ENCODE measurements at places on chromosomes 5 and 9.

DNA sequence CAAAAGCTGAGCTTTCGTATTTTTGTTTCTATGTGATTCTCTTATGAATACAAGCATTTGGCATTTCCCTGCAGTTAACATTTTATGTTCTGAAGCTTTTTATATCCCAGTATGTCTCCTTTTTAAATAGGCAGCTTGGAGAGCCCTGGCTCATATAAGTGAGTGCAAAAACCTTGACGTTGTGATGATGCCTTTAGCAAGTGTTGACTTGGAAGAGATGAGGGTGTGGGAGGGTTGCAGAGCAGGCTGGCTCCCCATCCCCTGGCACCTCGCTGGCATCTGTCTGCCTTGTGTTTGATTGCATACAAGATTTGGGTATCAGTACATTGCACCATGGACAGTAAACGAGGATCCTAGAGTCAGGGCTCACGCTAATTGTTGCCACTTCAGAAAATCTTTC, 42.1 kb upstream of the DIRAS2 start:
- no peak overlapping the region for H3K27ac ChIP-seq
- no peaks in the 10 kb centered on the region for H3K27me3 ChIP-seq
- H3K36me3 ChIP-seq: no peaks in the 10 kb centered on the region

DNA sequence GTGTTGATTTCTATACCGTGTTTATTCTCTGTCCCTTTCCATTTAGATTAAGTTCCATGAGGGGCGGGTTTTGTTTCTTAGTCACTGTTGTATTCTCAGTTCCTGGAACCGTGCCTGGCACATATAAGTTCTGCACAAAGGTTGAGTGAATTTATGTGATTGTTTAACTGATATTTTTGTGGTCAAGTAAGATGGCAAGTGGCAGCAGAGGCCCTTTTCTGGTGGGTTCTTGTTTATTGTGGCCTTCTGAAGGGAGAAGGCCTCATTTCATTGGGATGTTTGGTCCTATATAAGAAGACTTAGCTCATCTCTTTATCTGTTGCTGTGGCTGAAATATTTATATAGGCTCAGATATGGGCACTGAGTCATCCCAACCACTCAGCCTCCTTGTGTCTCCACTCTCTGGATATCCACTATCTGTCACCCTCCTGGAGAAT, 262.5 kb downstream of the PSAT1 start:
- no peak overlapping the region for H3K4me3 ChIP-seq
- no peaks in the 10 kb centered on the region for H3K27me3 ChIP-seq
- no peaks in the 10 kb centered on the region for H3K36me3 ChIP-seq
- no peaks in the 10 kb centered on the region for H3K4me1 ChIP-seq
- DNase-seq: no peak

DNA sequence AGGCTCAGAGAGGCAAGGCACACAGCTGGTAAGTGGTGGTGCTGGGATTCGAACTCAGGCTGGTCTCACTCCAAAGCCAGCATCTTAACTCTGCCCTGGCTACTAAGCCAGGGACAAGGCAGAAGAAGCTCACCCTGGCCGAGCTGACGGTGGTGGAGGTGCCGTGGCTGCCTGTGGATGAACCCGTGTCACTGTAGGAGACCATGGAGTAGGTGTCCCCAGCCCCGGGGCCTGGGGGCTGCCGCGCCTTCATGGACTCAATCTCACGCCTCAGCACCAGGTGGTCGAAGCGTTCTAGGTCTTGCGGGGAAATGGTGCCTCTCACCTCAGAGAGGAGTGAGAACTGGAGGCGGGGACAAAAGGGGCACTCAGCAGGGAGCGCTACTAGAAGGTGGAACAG, 35.4 kb upstream of the AKNA start:
- no peaks in the 10 kb centered on the region for H3K27me3 ChIP-seq
- no peak overlapping the region for H3K27ac ChIP-seq
- peaks cover 11% of the 10 kb centered on the region for H3K4me1 ChIP-seq
- peaks cover 27% of the 10 kb centered on the region for H3K36me3 ChIP-seq

DNA sequence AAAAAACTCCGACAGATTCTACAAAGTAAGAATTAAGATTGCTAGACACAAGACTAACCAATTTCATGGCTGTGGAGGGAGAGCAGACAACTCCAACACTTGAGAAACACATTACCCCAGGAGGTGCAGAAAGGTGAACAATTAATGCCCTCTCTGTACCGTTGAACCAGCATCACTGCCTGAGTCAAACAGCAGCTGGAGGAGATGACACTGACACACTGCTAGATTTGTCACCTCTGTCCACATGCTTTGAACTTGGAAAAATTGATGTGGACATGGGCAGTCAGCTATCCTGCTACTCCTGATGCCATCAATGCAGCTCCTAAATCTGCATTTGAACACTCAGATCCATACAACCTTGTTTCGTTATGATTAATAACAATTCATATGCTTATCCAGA, 51.7 kb downstream of the GPBP1 start:
- H3K4me3 ChIP-seq: no peak overlapping the region
- DNase-seq: no peak
- H3K36me3 ChIP-seq: peaks cover 2% of the 10 kb centered on the region

- no peak overlapping the region for H3K27ac ChIP-seq
- peaks cover under 1% of the 10 kb centered on the region for H3K27me3 ChIP-seq
- H3K36me3 ChIP-seq: no peaks in the 10 kb centered on the region
- no peak overlapping the region for H3K4me3 ChIP-seq
- no peak for DNase-seq
Measured at GRCh38 chr9:69815313-69815712, 5.3 kb upstream of the CFAP95 start.

GRCh38 chr9:89543111-89543510, 45.2 kb upstream of the SEMA4D start:
- no peaks in the 10 kb centered on the region for H3K36me3 ChIP-seq
- no peaks in the 10 kb centered on the region for H3K27me3 ChIP-seq
- H3K27ac ChIP-seq: peak overlapping the region; percentile 61
- no peak overlapping the region for H3K4me3 ChIP-seq
- peaks cover 24% of the 10 kb centered on the region for H3K4me1 ChIP-seq
- DNase-seq: peak; percentile 25

GRCh38 chr5:96431376-96432187, 1.5 kb downstream of the PCSK1 start:
- H3K4me1 ChIP-seq: peaks cover 25% of the 10 kb centered on the region
- no peak overlapping the region for H3K27ac ChIP-seq
- H3K27me3 ChIP-seq: peaks cover 23% of the 10 kb centered on the region
- peak overlapping the region; percentile 49 for H3K4me3 ChIP-seq

DNA sequence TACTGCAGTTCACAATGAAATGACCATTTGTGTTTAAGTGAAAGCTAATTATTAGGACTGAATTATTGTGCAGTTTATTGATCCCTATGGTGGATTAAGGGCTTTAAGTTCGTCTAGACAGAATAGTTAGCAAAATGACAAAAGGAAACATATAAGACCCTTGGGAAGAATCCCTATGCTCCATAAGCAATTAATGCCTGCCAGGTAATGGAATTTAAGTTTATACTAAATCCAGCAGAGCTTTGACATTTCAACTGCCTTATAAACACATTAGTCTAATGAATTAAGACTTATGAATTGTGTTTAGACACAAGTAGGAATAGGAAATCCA, 640.0 kb upstream of the ARRDC3 start:
- H3K36me3 ChIP-seq: no peaks in the 10 kb centered on the region
- no peaks in the 10 kb centered on the region for H3K4me1 ChIP-seq
- H3K4me3 ChIP-seq: no peak overlapping the region
- DNase-seq: peak; percentile 74
- H3K27me3 ChIP-seq: no peaks in the 10 kb centered on the region
- no peak overlapping the region for H3K27ac ChIP-seq

DNA sequence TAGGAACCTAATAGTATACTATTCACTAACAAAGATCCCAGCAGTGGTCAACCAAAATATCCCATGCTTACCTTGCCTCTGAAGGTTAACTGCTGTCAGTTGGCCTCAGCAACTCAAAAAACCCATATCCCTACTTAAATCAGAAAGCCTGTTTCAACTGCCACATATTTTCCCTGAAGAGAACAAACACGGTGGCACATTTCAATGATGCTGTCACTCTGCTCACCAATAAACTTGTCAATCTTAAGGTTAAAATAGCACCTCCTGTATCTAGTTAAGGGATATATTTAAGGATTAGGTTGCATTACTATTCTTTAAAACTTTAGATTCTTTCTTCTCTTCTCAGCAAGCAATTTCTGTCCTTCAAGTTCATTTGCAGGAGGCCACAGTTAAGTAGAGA, 986.9 kb downstream of the CDH18 start:
- no peak overlapping the region for H3K27ac ChIP-seq
- no peaks in the 10 kb centered on the region for H3K27me3 ChIP-seq
- H3K36me3 ChIP-seq: no peaks in the 10 kb centered on the region
- DNase-seq: no peak
- H3K4me1 ChIP-seq: no peaks in the 10 kb centered on the region
- no peak overlapping the region for H3K4me3 ChIP-seq

DNA sequence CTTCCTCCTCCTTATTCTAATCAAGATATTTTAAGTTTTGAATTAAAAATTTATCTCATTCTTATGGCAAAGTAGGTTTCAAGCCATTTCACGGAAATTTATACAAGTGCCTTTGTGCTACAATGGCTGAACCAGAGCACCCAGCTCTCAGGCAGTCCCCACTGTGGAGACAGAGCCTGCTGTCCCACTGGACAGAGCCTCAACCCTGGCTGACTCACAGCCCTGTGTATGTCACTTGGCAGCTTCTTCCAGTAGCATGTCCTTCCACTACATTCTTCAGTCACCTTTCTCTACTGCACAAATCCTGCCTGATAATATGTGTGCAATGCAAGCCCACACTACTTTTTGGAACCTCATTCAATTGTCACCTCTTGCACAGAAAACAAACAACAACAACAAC, 253.1 kb downstream of the PDE4D start:
- H3K4me3 ChIP-seq: no peak overlapping the region
- H3K4me1 ChIP-seq: no peaks in the 10 kb centered on the region
- no peak for DNase-seq
- no peaks in the 10 kb centered on the region for H3K36me3 ChIP-seq
- no peak overlapping the region for H3K27ac ChIP-seq
- H3K27me3 ChIP-seq: no peaks in the 10 kb centered on the region

- H3K27me3 ChIP-seq: no peaks in the 10 kb centered on the region
- DNase-seq: no peak
Measured at GRCh38 chr5:8767746-8768145, 778.1 kb downstream of the SEMA5A start.

GRCh38 chr5:23717486-23717885, 210.1 kb downstream of the PRDM9 start:
- H3K27ac ChIP-seq: no peak overlapping the region
- DNase-seq: no peak
- no peaks in the 10 kb centered on the region for H3K27me3 ChIP-seq
- no peak overlapping the region for H3K4me3 ChIP-seq
- no peaks in the 10 kb centered on the region for H3K36me3 ChIP-seq
- H3K4me1 ChIP-seq: no peaks in the 10 kb centered on the region

DNA sequence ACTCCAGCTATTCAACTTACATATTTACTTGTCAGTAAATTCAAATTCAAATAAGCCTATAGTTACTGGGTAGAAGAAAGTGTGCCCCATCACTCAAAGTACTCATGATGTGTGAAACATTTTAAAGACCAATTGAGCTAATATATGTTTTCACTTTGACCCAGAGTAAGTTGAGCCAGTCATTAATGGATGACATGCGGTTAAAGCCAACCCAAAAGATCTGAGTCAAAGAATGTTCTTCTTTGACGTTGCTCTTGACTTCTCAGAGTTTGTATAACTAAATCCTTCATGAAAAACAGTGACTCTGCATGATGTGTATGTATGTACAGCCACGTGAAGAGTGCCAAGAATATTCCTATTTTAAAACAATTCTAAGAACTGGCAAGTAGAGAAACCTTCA, 237.4 kb downstream of the NR2F1-AS1 start:
- H3K4me3 ChIP-seq: no peak overlapping the region
- DNase-seq: no peak
- no peaks in the 10 kb centered on the region for H3K36me3 ChIP-seq
- no peaks in the 10 kb centered on the region for H3K27me3 ChIP-seq
- peaks cover 8% of the 10 kb centered on the region for H3K4me1 ChIP-seq

GRCh38 chr9:133583586-133583985, 25.6 kb downstream of the FAM163B start:
- H3K4me1 ChIP-seq: peaks cover 70% of the 10 kb centered on the region
- peaks cover 17% of the 10 kb centered on the region for H3K27me3 ChIP-seq
- H3K27ac ChIP-seq: no peak overlapping the region

DNA sequence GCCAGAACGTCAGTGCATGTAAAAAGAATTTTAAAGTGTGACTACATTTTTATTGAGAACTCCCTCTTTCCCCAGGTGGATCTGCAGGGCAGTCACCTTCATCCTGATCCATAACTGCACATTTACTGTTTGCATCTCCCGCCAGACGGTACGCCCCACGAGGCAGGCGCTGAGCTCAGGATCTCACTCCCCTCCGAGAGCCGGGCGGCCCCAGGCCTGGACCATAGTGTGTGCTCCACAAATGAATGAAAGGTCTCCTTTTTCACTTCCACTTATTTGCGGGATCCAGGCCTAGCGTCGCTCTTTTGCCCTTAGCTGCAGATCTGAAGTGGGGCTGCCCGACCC, 378 bp downstream of the DROSHA start:
- H3K27ac ChIP-seq: peak overlapping the region; percentile 45
- H3K36me3 ChIP-seq: peaks cover 24% of the 10 kb centered on the region
- H3K4me1 ChIP-seq: peaks cover 19% of the 10 kb centered on the region
- no peak for DNase-seq
- H3K4me3 ChIP-seq: peak overlapping the region; percentile 84
- no peaks in the 10 kb centered on the region for H3K27me3 ChIP-seq

DNA sequence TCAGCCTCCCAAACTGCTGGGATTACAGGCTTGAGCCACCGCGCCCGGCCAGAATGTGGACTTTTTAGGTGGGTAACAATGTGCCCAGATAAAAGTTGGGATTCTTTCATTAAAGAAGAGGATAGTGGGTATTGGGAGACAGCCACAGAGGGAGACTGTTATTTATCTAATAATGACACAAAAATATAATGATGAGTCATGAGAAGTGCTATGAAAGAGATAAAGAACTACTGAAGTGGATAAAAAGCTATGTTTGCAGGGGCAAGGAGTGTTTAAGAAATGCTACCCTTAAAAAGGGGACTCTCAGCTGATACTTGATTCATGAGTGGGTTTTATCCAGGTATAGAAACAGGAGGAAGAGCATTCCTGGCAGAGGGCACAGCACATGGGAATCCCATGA, 143.6 kb upstream of the ERCC6L2 start:
- H3K27me3 ChIP-seq: no peaks in the 10 kb centered on the region
- peaks cover 14% of the 10 kb centered on the region for H3K4me1 ChIP-seq

- peak overlapping the region; percentile 6 for H3K27ac ChIP-seq
- no peaks in the 10 kb centered on the region for H3K36me3 ChIP-seq
- no peaks in the 10 kb centered on the region for H3K4me1 ChIP-seq
Measured at GRCh38 chr5:143985832-143986515, 174.0 kb downstream of the HMHB1 start.

- DNase-seq: no peak
- H3K27me3 ChIP-seq: no peaks in the 10 kb centered on the region
- no peaks in the 10 kb centered on the region for H3K36me3 ChIP-seq
- H3K27ac ChIP-seq: no peak overlapping the region
- H3K4me1 ChIP-seq: no peaks in the 10 kb centered on the region
- no peak overlapping the region for H3K4me3 ChIP-seq
Measured at GRCh38 chr5:88872971-88873370, 10.0 kb downstream of the MEF2C start.

Measured in spinal cord (tissue), 10 donors.